ENCODE measurements at places on chromosomes 7 and 10.

- DNase-seq: no peak
These were observed 15.8 kb downstream of the PDCD4 start for GRCh38 chr10:110887560-110887959.

GRCh38 chr10:43237631-43238446, 29.0 kb downstream of the RASGEF1A start:
- DNase-seq: no peak

DNA sequence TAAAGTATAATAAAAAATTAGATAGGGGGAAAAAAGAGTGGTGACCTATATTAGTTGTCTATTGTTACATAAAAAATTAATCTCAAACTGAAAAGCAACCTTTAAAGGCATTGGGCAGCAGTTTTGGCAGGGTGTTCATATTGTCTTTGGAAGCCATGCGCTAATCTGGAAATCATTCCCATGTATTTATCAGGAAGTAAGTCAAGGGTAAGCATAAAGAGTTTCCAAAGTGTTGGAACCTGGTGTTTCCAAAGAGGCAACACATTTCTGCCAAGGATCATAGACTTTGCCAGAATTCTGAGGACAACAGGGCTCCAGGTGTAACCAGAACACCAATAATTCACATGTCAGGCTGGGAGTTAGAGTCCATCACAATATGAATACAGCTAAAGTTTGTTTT, 55.7 kb upstream of the EGFR start:
- no peak for DNase-seq

DNA sequence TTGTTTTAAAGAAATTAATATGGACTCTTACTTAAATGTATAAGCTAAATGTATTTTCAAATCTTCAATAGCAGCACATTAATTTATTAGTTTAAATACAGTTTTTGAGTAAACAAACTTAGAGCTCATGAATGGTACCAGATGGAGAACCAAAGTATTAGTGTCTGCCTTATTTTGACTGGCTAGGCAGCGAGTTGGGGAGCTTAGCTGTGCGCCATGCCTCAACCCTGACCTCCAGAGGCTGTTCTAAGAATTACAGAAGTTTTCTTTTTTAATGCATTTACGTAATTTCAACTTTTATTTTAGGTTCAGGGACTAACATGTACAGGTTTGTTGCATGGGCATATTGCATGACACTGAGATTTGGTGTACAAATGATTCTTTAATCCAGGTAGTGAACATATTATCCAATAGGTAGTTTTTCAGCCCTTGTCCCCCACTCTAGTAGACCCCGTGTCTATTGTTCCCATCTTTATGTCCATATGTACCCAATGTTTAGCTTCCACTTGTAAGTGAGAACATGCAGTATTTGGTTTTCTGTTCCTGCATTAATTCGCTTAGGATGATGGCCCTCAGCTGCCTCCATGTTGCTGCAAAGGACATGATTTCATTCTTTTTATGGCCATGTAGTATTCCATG, 166.8 kb downstream of the IQUB start:
- peak; percentile 12 for DNase-seq

DNA sequence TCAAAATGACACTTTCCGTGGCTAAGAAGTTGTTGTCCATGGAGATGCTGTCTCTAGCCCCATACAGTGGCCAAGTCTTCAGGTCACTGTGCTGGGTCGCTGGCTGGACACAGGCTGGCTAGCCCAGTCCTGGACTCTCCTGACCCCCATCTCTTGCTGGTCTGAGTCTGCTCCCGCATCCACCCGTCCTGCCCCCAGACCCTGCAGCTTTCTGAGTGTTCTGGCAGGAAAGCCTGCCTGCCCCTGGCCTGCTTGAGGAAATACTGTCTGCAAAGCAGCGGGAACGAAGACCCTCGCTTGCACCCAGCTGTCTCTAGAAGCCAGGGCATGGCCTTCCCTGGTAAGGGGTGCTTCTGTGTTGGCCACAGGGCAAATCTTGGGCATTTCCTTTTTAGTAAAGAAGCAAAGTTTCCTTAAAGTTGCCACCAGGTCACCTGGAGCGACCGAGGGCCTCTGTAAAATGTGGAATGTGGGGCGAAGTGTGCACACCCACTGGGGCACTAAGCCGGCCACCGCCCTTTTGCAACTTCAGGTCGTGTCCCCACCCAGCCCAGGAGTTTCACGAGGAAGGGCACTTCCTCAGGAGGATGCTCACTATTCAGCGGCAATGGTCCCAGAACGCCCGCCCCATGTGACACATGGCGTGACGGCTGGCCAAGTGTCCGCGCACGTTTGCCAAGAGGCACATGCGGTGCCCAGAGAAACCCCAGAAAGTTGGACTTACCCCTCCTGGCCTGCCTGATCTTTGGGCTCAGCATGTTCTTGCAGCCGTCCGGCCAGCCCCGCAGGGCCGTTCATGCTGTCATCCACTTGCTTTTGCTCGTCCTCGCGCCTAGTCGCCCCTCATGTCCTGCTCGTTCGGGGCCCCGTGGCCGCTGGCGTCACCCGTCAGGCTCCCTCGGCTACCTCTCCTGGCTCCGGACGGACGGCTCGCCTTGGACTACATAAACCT, 558 bp downstream of the ARHGAP22 start:
- DNase-seq: no peak

- no peak for DNase-seq
These were observed 63.8 kb upstream of the NRBF2 start for GRCh38 chr10:63069318-63069717.

- DNase-seq: no peak
These were observed 345.0 kb downstream of the SEMA3D start for GRCh38 chr7:84841809-84842208.

DNA sequence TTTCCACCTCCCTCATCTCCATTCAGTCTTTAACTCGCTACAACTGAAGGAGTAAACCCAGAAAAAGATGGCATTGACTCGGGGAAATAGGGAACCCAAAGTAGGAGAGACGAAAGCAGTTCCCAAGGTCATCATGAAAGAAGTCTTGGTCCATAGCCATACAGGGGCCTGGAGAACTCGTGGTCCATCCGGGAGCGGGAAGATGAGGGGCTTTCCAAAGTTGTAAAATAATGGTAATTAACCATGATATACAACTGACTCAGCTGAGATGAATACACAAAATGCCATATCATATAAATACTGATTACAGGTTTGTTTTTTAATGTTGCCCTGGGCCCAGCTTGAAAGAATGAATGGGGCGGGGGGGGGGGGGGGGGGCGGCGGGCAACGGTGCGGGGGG, 32.3 kb downstream of the RBM17 start:
- no peak for DNase-seq

DNA sequence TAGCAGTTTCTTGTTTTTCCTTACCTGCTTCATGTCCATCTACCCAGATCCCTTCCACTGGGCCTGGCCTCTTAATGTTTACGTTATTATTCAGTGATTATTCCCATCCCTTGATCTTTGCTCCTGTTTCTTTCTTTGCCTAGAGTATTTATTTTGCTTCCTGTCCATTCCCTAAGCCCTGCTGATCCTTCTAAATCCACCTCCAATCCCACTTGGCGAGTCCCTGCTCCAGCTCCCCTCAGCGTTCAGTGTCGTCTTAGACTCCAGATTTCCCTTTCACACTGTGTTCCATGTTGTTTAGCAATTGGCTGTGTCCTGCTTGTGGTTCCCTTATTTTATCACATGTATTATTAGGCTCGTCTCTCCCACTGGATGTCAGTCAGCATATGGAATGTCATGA, 7.3 kb downstream of the PPP2R2D start:
- DNase-seq: no peak

DNA sequence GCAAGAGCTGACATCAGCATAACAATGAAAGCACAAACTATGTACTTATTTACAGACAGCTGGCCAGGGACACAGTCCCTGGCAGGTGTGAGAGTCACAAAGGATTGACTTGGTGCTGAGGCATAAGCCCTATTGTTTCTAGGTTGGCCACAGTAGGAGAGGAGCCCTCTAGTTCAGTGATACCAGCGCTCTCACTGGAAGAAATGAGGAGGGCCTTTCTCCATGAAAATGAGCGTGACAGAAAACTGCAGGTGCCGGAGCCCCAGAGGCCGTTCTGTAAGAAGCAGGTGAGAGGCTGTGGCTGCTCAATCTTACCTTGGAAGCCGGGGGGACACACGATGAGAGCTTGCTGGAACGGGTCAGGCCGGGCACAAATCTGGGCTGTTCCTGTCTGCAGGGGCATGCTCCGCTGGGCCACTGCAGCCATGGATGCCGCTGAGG, 90.5 kb downstream of the CLEC2L start:
- no peak for DNase-seq

GRCh38 chr10:89281606-89282395, 20.0 kb upstream of the IFIT2 start:
- DNase-seq: no peak

- DNase-seq: no peak
These were observed 582.0 kb upstream of the MKI67 start for GRCh38 chr10:128708182-128708581.

DNA sequence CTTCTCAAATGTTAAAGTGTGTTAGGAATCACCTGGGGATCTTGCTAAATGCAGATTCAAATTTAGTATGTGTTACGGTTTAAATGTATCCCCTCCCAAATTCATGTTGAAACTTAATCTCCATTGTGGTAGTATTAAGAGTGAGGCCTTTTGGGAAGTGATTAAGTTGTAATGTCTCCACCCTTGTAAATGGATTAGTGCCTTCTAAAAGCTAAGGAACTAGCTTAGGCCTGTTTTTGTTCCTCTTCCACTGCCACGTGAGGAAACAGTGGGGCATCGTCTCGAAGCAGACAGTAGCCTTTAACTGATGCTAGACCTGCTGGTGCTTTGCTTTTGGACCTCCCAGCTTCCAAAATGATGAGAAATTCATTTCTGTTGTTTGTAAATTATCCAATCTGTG, 52.3 kb upstream of the SEMA3D start:
- no peak for DNase-seq

- no peak for DNase-seq
These were observed 27.0 kb upstream of the FAM107B start for GRCh38 chr10:14801723-14802122.

GRCh38 chr10:33190406-33190805, 144.1 kb downstream of the NRP1 start:
- no peak for DNase-seq

DNA sequence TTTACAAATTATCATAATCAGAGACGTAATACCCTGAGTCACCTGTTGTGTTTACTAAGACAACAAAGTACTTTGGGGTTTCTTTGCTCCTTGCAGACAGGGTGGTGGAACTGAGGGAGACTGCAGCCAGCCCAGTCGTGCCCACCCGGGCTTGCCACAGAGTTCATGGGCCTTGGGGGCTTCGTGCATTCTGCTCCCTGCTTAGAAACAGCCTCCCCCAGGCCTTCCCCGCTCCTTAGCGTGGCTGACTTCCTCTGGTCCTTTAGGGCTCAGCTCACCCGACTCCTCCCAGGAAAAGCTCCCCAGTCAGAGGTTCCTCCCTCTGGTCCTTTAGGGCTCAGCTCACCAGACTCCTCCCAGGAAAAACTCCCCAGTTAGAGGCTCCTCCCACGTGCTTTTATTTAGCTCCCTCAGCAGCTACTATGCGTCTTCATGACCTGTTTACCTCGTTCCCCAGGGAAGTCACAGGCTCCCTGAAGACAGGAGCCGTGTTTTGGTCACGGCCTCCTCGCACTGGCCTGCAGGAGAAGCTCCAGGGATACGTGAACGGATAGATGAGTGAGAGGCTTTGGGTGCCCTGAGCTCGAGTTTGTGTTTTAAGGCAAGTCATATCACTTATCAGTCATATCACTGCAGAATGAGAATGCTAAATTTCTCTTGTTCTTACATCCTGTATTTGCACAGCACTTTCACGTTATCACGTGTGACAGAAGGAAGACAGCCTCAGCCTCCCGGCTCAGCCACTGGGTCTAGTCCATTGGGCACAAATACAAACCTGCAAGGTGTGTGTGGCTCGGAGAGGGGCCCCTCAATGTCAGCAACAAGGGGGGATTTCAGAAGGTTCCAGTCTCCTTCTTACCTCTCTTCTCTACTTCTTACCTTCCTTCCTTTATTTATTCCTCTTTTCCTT, 52.7 kb upstream of the VIPR2 start:
- DNase-seq: peak; percentile 59

All from activated CD4-positive, alpha-beta T cell treated with anti-CD3 and anti-CD28 coated beads for 48 hours (primary cell).